ENCODE measurements at places on chromosomes 4 and X.

DNA sequence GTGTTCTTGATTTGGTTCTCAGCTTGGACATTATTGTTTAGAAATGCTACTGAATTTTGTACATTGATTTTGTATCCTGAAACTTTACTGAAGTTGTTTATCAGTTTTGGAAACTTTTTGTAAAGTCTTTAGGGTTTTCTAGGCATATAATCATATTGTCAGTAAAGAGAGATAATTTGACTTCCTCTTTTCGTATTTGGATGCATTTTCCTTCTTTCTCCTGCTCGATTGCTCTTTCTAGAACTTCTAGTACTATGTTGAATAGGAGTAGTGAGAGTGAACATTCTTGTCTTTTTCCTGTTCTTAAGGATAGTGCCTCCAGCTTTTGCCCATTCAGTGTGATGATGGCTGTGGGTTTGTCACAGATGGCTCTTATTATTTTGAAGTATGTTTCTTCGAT lies 24.1 kb downstream of the TMPRSS11A start:
- DNase-seq = no peak

GRCh38 chrX:69264158-69264581 lies 98.9 kb upstream of the PJA1 start:
- DNase-seq = no peak

GRCh38 chr4:18227880-18228279 lies 206.3 kb upstream of the LCORL start:
- DNase-seq = no peak

GRCh38 chr4:105050896-105051295 lies 95.8 kb upstream of the TET2 start:
- no peak for DNase-seq

DNA sequence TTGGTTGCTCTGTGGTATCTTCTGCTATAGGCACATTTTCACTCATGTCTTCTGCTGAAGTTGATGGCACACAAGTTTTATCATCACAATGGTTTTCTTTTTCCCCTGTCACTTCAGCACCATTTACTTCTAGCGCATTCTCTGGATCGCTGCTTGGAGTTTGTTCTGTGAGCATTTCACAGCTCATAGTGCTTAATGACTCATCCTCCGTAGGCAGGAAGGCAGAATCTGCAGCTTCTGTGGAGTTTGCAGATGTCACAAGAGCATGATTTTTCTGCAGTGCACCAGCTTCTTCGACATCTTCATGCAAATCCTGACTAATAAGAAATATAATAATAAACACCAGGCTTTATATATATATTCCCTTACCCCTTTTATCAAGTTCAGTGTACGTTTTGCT lies 83.6 kb downstream of the CHM start:
- DNase-seq = no peak

DNA sequence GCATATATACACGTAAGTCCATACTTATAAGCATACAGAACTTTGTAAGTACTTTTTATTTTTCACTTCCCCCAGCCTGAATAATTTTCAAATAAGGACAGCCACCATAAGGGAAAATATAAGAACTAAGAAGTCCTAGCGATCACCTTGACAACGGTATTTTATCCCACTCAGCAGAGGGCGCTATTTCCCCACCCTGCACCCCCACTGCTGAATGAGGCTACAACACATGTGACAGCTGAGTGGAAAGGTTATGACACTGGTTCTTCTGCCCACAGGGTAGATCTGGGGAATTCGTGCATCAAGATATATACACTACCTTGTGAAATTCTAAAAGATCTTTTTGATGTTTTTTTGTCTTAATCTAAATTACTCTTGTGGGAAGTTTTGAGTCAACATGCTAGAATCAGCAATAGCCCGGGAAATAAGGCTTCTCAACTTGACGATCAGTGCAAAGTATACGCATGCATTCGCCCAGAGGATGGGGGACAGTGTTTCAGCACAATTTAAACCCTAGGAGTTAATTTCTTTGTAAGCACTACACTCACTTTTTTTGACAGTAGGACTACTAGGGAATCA lies 151.5 kb downstream of the CORIN start:
- DNase-seq = no peak

DNA sequence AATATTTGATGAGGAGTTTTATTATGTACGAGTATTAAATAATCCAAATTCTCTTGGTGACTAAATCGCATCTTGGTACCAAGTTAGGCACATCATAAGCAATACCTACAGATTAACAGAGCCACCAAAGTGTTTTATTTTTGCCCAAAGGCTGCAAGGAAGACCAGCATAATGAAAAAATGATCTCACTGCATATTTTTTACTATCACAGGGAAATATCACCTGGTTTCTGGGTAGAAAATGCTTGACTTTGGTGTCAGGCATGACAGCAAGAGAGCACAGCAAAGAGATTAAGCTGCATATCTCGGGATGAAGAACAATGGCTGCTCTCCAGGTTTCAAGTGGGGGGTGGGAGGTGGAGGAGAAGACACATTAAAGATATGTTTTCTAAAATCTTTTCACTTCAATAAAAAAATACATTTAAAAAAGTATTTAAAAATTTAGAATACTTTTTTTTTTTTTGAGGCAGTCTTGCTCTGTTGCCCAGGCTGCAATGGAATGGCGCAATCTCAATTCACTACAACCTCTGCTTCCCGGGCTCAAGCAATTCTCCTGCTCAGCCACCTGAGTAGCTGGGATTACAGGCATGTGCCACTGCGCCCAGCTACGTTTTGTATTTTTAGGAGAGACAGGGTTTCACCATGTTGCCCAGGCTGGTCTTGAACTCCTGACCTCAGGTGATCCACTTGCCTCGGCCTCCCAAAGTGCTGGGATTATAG lies 86.1 kb downstream of the FRYL start:
- DNase-seq = no peak

DNA sequence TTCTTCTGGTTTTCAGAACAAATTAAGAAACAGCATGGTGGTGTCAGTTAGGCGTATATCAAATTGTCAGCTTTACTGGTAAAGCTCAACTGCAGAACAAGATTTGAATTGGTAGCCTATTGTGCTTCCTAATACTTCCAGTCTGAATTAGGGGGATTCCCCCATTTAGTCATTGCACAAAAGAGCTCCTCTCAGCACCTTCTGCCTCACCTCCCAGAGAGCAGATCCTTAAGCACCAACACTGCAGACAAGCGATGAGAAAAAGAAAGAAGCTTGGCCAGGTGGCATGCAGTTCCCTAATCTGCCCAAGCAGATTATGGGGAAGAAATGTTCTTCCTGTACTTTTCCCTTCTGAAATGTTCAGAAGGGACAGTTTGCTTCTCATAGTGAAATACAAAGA lies 9.2 kb downstream of the MAP9 start:
- no peak for DNase-seq

- no peak for DNase-seq
Observed at GRCh38 chr4:153432965-153433753, 33.0 kb upstream of the TMEM131L start.

GRCh38 chr4:17265139-17265538 lies 246.8 kb downstream of the QDPR start:
- no peak for DNase-seq

DNA sequence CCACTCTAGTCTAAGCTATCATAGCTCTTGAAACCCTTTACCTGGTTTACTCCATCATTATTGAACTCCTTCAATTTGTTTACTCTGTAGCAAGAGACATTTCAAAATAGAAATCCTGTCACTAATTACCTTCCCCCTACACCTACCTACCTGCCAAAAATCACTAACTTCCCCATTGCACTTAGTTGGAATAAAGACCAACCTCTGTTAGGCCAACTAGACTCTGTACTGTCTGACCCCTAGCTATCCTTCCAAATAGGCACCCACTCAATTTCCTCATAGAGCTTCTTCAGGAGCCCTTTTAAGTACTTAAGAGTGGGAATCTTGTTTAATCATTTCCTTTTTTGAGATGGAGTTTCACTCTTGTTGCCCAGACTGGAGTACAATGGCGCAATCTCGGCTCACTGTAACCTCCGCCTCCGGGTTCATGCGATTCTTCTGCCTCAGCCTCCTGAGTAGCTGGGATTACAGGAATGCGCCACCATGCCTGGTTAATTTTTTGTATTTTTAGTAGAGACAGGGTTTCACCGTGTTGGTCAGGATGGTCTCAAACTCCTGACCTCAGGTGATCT lies 8.9 kb upstream of the CDKL2 start:
- DNase-seq = no peak

GRCh38 chrX:19578956-19579355 lies 63.6 kb upstream of the MAP3K15 start:
- DNase-seq = no peak

DNA sequence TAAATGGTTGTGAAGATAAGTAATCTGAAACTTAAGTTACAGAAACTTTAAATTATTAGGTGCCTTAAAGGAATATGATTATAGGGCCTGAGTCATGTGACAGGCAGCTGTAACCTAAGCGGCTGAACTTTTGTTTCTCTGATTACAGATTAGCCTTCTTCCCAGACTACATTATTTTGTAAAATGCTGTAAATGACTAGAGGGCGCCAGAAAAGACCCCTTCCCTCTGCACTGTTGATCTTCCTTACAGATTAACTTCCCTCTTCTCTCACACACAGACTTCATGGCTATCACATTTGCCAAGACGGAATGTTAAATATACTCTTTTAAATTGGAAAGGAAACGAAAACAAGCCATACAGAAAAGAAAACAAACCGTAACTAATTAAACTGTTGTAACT lies 96.6 kb downstream of the EVC2 start:
- DNase-seq = no peak

GRCh38 chrX:154441984-154442707 lies 1.8 kb upstream of the FAM50A start:
- no peak for DNase-seq

GRCh38 chr4:24742335-24742734 lies 53.0 kb upstream of the SOD3 start:
- DNase-seq = no peak

- no peak for DNase-seq
Observed at GRCh38 chr4:23412701-23413100, 477.1 kb downstream of the PPARGC1A start.

DNA sequence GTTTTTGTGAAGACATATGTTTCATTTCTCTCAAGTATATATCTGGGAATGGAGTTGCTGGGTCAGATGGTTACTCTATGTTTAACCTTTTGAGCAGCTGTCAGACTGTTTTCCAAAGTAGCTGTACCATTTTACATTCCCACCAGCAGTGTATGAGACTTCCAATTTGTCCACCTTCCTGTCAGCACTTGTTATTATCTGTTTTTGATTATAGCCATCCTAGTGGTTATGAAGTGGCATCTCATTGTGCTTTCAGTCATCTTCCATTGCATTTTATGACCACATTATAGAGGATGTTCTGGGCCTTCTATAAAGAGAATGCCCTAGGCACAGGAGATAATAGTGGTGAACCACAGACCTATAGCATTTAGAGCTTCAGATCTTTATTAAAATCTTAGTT lies 39.2 kb downstream of the CLCN4 start:
- DNase-seq = no peak

GRCh38 chr4:8639777-8640720 lies 47.5 kb downstream of the CPZ start:
- DNase-seq = no peak

DNA sequence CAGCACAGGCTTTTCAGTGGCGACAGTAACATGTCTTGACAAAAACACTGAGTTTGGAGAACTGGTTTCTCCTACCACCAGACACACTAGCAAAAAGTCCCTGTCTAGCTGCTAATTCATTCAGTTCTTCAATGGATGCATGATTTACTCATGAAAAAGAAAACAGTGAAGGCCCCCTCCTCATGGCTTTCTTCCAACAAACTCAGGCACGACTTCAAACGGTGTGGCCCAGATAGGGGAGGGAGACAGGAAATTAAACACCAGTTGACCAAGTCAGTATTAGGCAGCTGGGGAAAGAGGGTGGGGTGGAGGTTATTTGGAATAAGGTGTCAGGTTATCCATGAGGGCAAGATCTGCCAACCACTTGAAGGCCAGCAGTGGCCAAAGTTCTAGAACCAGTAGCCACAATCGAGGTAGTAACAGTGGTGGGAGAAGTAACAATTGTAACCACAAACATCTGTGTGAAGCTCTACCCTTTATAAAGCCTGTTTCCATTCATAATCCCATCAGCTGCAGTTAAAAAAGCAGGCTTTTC lies 60.2 kb downstream of the SEPSECS start:
- no peak for DNase-seq

GRCh38 chrX:23478561-23478960 lies 143.9 kb downstream of the PTCHD1 start:
- DNase-seq = no peak

DNA sequence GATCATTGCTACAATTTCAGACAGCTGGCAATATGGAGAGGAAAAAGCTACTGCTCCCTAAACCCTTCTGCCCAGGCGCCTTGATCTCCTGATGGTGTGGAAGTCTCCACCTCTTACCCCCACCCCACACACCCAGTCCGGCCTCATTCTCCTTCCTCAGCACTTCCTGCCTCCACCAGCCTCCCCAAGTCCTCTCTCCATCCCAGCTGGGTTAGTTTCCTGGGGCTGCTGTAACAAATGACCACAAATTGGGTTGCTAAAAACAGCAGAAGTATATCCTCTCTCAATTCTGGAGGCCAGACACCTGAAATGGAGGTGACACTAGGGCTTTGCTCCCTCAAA lies 1.1 kb upstream of the CCNQ start:
- no peak for DNase-seq

GRCh38 chr4:89482251-89482650 lies 174.7 kb upstream of the GPRIN3 start:
- DNase-seq = no peak

DNA sequence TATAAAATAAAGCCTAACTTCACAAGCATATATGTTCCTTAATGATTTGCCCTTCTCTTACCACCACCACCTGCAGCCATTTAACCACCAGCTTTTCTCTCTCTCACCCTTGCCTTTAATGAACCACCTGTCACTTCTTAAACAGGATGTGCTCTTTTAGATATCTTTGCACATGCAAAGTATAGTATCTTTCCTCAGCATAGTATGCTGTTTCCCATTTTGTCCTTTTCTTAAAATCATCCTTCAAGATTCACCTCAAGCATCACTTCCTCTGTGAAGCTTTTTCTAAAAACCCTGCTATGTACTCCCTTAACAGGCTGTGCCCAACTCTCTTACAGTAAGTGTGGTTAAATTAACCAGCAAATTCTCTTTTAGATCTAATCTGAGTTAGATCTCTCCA lies 8.2 kb upstream of the CNOT6L start:
- DNase-seq = no peak

- DNase-seq = no peak
Observed at GRCh38 chrX:136447968-136448367, 39.8 kb upstream of the BRS3 start.

GRCh38 chr4:7194251-7195140 lies 2.2 kb downstream of the SORCS2 start:
- DNase-seq = no peak

DNA sequence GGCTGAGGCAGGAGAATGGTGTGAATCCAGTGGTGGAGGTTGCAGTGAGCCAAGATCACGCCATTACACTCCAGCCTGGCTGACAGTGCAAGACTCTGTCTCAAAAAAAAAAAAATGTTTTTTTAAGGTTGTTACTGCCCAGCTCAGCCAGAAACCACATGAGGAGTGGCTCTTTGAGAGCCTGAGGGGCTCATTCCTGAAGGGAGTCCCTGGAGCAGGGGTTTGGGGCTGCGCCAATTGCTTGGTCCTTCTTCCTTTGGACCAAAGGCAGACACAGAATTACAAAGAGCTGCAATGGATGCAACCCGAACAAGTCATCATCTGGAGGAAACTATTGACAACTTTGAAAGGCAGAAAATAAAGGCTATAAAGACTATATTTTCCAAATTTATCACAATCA lies 60.6 kb upstream of the WWC2 start:
- no peak for DNase-seq

- no peak for DNase-seq
Observed at GRCh38 chr4:77074381-77074831, 1.4 kb downstream of the CCNI start.

GRCh38 chr4:17875402-17876070 lies 64.8 kb downstream of the NCAPG start:
- no peak for DNase-seq

GRCh38 chrX:101028562-101028961 lies 23.3 kb downstream of the TRMT2B start:
- no peak for DNase-seq
